ENCODE measurements at places on chromosomes 16 and 17. TPM values are rescaled to one million over a fixed set of nuclear protein-coding genes. Genes with fewer than 3 reads are reported as not detected.

The EFTUD2 gene
- 56.4 TPM for polyA plus RNA-seq

The KRTAP4-1 gene
- not detected for polyA plus RNA-seq

The TPSG1 gene
- polyA plus RNA-seq = 0.71 TPM

The SLC46A1 gene
- polyA plus RNA-seq = 10.2 TPM

The PSMC3IP gene
- 4.3 TPM for polyA plus RNA-seq

- no peaks in the 10 kb centered on the region for H3K36me3 ChIP-seq
- no peaks in the 10 kb centered on the region for H3K4me1 ChIP-seq
- H3K27ac ChIP-seq = no peak overlapping the region
- no peaks in the 10 kb centered on the region for H3K27me3 ChIP-seq
- DNase-seq = no peak
These were observed 11.5 kb upstream of the LONP2 start for GRCh38 chr16:48232493-48233040.

DNA sequence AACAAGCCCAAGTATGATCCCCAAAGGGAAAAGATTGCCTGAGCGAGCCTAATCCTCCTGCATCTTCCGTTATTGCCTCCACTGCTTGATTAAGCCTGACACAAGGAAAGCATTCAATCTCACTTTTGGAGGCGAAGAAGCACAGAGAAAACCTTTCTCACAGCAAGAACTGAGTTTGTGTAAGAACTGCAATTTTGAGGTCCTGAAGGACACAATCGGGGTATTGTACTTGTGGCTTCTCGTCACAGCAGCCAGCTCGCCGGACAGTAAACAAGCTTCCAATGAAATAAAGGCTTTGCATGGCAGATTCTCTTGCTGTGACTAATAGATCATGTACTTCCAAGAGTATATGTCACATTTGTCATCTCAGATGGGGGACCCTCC lies 18.7 kb upstream of the FOXF1 start:
- peaks cover 85% of the 10 kb centered on the region for H3K27me3 ChIP-seq
- DNase-seq = no peak
- H3K27ac ChIP-seq = peak overlapping the region; percentile 7
- no peak overlapping the region for H3K4me3 ChIP-seq
- H3K4me1 ChIP-seq = peaks cover 7% of the 10 kb centered on the region

DNA sequence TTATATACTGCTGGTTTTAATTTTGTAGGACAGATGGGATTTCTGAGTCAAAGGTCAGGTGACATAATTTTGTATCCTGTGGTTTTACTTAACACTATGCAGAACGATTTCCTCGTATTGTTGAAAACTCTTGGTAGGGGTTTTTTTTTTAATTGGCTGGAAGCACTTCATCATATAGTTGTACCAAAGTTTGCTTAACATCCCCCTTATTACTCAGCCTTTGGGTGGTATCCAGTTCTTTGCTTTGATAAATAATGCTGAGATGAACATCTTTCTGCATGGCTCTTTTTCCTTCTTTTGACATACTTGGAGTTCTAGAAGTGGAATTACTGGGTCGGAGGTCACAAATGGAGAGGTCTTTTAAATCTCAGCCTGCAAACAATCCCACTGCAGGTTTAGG lies 419.1 kb downstream of the MAF start:
- H3K27ac ChIP-seq = no peak overlapping the region
- H3K27me3 ChIP-seq = no peaks in the 10 kb centered on the region
- no peaks in the 10 kb centered on the region for H3K4me1 ChIP-seq
- no peak overlapping the region for H3K4me3 ChIP-seq
- H3K36me3 ChIP-seq = no peaks in the 10 kb centered on the region

DNA sequence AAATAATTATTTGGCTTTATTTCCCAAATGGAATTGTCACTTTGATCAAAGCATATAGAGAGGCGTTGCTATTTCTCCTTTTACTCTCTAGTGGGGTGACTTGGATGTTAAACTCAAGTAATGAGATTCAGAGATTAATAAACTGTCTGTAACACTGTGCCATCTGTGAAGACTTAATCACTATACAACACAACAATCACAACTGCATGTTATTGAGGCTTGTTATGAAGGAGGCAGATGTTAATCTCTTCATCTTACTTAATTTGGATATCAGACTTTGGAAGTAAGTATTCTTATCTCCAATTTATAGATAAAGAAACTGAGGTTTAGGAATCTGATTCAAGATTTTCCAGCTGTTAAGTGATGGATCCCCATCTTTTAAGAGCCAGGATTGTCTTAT lies 132.5 kb downstream of the CNTNAP4 start:
- no peak overlapping the region for H3K27ac ChIP-seq
- H3K4me1 ChIP-seq = no peaks in the 10 kb centered on the region
- H3K4me3 ChIP-seq = no peak overlapping the region
- H3K36me3 ChIP-seq = no peaks in the 10 kb centered on the region

DNA sequence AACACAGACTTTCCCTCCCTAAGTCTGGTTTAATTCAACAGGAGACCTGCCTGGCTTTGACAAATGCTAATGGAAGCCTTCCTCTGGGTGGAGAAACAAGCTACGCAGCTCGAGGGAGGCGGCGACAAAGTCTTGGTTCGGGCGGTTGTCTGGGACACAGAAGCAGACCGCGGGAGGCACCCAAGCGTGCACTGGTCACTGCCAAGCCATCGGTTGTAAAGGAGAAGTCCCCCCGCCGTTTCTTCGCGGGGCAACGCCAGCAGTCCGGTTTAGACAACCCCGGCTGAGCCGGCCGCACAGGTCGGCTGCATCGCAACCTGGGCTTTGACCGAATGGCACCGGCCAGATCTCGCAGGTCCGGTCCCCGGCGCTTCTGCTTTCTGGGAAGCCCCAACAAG lies 586 bp downstream of the GLYR1 start:
- peaks cover 18% of the 10 kb centered on the region for H3K36me3 ChIP-seq
- H3K27ac ChIP-seq = peak overlapping the region; percentile 98
- no peaks in the 10 kb centered on the region for H3K27me3 ChIP-seq
- peak; percentile 57 for DNase-seq
- H3K4me1 ChIP-seq = peaks cover 28% of the 10 kb centered on the region
- H3K4me3 ChIP-seq = peak overlapping the region; percentile 80

DNA sequence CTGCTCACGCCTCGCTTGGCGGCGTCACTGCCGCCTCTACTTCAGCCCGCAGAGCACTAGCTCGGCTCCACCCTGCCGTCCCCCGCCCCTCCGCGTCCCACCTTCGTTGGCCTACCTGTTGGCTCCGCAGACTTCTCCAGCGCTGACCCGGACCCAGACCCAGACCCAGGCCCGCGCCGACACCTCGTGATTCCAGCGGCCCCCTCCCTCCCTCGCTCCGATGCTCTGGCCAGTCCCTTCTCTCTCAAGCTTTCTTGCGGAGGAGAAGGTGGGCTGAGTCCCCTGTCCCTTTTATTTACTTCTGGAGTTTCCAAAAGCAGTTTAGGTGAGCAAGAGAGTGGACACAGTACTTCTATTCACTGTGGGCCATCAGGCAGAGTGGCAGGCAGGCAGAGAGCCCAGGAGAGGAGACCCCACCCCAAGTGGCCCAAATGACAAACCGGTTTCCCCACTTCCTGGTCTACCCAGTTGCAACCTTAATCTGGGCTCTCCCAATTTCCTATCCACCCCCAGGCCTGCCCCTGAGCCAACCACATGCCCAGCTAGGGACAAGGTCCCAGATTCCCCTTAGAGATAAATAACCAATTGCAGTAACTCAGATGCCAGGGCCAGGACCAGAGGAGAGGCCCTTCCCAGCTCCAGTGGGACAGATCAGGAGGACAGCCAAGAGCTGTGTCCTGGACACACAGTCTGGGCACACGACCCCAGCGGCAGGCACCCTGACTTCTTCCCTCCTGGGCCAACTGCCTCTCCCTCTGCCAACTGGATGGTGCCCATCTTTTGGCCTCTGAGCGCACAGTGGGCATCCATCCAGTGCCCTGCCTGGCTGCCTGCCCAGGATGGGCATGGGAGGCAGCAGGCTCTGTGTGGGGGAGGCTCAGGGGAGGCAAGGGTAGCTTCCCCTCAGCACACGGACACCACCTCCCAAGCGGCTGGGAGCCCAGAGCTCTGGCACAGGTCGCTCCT lies 1.2 kb upstream of the SRCIN1 start:
- H3K4me3 ChIP-seq = no peak overlapping the region
- peak; percentile 54 for DNase-seq
- no peaks in the 10 kb centered on the region for H3K36me3 ChIP-seq

DNA sequence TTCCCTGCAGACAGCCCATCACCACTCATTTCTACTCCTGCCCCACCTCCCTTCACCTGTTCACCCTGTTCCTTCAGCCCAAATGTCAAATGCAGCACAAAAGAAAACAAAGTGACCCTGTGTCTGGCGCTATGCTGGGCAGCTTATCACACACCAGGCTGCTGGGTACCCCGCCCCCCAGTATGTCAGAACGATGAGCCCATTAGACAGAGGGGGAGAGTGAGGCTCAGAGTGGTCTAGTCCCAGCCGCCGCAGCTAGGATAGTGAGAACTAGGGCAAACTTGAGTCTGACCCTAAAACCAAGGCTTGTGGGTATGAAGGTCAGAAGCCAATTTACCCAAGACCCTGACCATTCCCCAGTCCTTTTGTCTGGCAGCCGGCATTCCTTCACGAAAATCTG lies 4.0 kb downstream of the TNP2 start:
- no peak overlapping the region for H3K27ac ChIP-seq
- no peaks in the 10 kb centered on the region for H3K36me3 ChIP-seq

- no peak overlapping the region for H3K4me3 ChIP-seq
- H3K27me3 ChIP-seq = no peaks in the 10 kb centered on the region
- no peak overlapping the region for H3K27ac ChIP-seq
- DNase-seq = no peak
These were observed 266.9 kb upstream of the DYNLRB2 start for GRCh38 chr16:80273635-80274538.

DNA sequence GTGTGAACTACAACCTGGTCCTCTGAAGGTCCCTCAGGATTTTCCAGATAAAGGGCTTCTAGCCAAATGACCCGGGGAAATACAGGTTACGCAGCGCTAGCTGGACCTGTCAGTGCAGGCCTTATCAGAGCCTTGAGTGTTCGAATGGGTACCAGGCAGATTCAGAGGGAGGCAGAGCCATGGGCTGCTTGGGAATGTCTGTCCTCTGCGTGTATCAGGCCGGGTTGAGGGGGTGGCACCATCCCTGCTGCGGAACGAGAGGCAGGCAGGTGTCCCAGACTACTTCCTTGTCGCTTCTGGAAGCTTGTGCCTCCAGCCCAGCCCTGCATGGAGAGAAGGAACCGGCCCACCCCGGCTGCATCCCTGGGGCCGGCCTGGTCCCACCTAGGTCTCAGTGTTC lies 33.6 kb upstream of the SSTR5 start:
- no peak for DNase-seq
- H3K36me3 ChIP-seq = no peaks in the 10 kb centered on the region
- H3K4me1 ChIP-seq = no peaks in the 10 kb centered on the region
- no peak overlapping the region for H3K27ac ChIP-seq
- no peak overlapping the region for H3K4me3 ChIP-seq

- peak overlapping the region; percentile 66 for H3K4me3 ChIP-seq
- H3K27me3 ChIP-seq = no peaks in the 10 kb centered on the region
- peak overlapping the region; percentile 52 for H3K27ac ChIP-seq
- no peaks in the 10 kb centered on the region for H3K36me3 ChIP-seq
- DNase-seq = peak; percentile 46
- H3K4me1 ChIP-seq = peaks cover 5% of the 10 kb centered on the region
These were observed 643 bp downstream of the HSDL1 start for GRCh38 chr16:84144209-84144858.

DNA sequence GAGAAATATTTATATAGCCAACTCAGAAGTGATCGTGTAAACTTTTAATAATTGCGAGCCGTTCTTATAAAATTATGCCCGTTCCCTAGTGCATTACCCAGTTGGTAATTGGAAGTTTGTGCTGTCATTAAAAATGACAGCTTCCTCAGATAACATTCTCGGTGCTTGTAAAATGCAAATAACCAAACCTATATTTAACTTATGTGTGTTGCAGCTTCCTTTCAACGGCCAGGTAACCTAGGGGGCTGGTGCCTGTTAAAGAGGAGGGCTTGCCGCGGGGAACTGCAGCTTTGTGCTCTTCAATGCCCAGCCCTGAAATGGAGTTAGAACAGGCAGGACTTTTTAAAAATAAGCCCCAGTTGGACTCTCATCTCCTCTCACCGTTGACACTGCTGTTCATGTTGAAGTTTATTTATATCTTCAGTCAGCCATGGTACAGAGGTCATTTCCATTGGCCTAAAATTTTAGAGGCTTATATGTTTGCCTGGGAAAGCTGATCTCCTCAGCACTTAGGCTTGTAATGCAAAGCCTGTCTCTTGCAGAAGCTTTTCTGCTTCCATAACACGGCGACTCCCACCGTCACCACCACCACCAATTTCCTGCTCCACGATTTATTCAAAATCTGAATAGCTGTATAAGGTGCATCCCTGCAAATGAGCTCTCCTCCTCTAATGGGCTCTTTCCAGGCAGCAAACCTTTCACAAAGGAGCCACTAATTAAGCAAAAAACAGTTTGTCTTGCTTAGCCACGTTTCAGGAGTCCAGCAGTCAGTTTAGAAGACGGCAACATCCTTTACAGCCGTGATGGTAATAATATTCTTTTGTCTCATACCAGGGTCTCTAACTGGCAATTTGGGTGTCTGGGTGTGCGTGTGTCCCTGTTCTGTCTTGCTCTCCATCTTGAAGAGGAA lies 74.7 kb downstream of the RPA1 start:
- H3K27me3 ChIP-seq = no peaks in the 10 kb centered on the region
- no peak overlapping the region for H3K4me3 ChIP-seq
- no peaks in the 10 kb centered on the region for H3K36me3 ChIP-seq
- no peak overlapping the region for H3K27ac ChIP-seq
- no peak for DNase-seq
- H3K4me1 ChIP-seq = peaks cover 17% of the 10 kb centered on the region

DNA sequence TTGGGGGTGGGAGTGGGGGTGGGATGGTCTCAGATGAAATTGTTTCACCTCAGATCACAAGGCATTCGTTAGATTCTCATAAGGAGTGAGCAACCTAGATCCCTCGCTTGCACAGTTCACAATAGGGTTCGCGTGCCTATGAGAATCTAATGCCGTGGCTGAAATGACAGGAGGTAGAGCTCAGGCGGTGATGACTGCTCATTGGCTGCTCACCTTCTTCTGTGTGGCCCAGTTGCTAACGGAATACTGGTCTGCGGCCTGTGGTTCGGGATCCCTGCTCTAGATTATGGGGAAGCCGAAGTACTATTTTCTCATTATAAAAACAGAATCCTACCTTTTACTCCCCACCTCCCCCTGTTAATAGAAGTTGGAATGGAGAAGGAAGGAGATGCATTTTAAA lies 18.9 kb downstream of the CLTC start:
- H3K36me3 ChIP-seq = no peaks in the 10 kb centered on the region
- no peak for DNase-seq
- H3K27me3 ChIP-seq = no peaks in the 10 kb centered on the region
- H3K4me3 ChIP-seq = no peak overlapping the region
- peaks cover 22% of the 10 kb centered on the region for H3K4me1 ChIP-seq

GRCh38 chr17:55168958-55169687 lies 95.6 kb upstream of the HLF start:
- H3K27ac ChIP-seq = no peak overlapping the region
- no peaks in the 10 kb centered on the region for H3K4me1 ChIP-seq
- DNase-seq = no peak
- no peak overlapping the region for H3K4me3 ChIP-seq

All from lung (tissue), 17 donors.